ENCODE measurements at places on chromosomes 2 and 18.
A peak's percentile ranks its signal among the peaks of the same experiment; 100 is the strongest.

GRCh38 chr18:5630057-5630899 lies 86.5 kb upstream of the EPB41L3 start:
- DNase-seq = no peak

GRCh38 chr2:228652366-228652765 lies 470.9 kb upstream of the SPHKAP start:
- no peak for DNase-seq

DNA sequence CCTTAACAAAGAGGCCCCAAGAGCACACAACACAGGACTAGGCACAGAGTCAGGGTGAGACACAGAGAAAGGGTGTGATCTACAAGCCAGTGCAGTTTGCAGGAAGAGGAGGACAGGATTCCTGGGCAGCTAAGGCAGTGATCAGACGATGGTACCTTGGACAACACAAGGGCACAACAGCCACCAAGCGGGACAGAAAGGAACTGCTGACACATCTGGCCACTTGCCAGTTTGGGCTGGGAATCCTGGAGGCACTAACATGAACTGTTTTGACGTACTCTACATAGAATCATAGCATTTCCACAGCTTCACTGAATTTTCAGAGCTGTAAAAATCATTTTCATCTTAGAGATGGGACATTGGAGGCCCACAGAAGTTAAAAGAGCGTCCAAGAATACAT lies 221.5 kb upstream of the SLC35G4 start:
- no peak for DNase-seq

- no peak for DNase-seq
These were observed 129.8 kb upstream of the SEC11C start for GRCh38 chr18:59009846-59010245.

- DNase-seq = no peak
These were observed 38.4 kb downstream of the EIF4E2 start for GRCh38 chr2:232588680-232589585.

DNA sequence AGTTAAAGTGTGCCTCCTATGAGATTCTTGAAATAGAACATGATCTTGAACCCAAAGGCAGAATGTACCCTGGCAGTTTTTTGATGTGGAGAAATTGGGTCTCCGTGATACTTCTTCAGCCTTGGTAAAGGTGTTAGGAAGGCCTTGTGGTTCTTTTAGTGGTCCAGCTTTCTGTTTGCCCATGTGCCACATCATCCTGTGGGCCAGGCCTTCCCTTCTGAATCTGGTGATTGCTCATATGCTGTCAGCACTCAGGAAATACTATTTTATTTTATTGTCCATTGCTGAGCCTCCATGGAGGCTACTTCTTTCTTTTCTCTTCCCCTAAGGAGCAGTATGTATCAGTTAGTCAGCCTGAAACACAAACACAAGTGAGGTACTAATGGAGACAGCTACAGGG lies 52.9 kb downstream of the CCDC141 start:
- no peak for DNase-seq

GRCh38 chr2:206442833-206443734 lies at the start of gene ADAM23:
TSS of gene ADAM23 (plus strand) at chr2:206443532. CDS start at chr2:206443867, 335 bp downstream.
- DNase-seq = peak; percentile 17

DNA sequence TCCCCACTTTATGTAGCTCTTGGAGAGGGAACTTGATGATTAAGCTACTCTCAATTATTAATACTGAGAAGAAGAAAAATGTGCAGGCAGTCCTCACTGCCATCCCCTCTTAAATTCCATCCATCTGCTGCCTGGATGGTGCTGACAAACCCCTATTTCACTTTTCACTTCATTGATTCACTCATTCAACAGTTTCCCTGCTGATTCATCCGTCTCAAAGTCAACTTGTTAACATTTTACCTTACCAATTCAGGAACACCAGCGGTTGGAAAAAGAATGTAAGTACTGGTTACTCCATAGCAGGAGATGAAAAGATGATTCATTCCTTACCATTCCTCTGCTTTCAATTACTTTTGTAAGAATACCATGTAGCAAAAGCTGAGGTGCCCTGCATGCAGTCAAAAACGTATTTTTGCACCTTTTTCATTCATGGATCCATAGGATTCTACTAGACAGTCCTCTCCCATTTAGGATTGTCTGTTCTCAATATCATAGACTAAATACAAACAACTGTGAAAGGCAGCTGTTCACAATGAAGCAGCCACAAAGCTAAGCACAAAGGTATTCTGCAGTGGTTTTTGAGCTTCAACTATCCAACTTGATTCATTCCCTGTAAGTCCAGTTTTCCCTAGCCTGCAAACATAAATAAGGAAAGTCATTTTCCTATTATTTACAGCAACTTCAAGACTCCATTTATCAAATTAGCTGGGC lies 262.0 kb downstream of the MREG start:
- no peak for DNase-seq

GRCh38 chr18:24548583-24548982 lies 88.1 kb downstream of the HRH4 start:
- DNase-seq = no peak

- no peak for DNase-seq
These were observed 269.8 kb downstream of the KLHL29 start for GRCh38 chr2:23654756-23655155.

GRCh38 chr2:1633092-1633671 lies 111.1 kb downstream of the PXDN start:
- DNase-seq = no peak

- no peak for DNase-seq
These were observed 703.6 kb downstream of the CPS1 start for GRCh38 chr2:211259831-211260476.

- DNase-seq = no peak
These were observed 1355.5 kb downstream of the SUCLG1 start for GRCh38 chr2:83103613-83104012.

GRCh38 chr18:21484851-21485636 lies 115.5 kb downstream of the ESCO1 start:
- DNase-seq = no peak

- no peak for DNase-seq
These were observed 228.0 kb upstream of the SLC14A2 start for GRCh38 chr18:45387229-45387628.

- DNase-seq = no peak
These were observed 5.4 kb downstream of the LBH start for GRCh38 chr2:30236591-30237238.

DNA sequence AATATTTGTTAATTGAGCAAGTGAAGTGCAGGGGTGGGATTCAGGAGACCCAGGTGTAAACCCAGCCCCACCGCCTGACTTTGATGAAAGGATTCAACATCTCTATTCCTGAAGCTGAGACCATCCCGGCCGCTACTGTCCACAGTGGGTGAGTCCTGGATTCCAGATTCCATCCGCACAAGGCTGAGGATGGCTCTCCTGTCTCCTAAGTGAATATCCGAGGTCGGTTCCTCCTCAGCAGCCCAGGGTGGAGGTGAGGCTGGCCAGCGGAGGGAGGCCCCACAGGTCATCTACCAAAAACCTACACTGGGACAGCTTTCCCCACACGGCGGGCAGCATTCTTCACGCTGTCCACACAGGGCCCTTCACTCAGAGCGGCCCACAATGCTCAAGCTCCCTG lies 57.6 kb downstream of the ACKR3 start:
- DNase-seq = no peak

DNA sequence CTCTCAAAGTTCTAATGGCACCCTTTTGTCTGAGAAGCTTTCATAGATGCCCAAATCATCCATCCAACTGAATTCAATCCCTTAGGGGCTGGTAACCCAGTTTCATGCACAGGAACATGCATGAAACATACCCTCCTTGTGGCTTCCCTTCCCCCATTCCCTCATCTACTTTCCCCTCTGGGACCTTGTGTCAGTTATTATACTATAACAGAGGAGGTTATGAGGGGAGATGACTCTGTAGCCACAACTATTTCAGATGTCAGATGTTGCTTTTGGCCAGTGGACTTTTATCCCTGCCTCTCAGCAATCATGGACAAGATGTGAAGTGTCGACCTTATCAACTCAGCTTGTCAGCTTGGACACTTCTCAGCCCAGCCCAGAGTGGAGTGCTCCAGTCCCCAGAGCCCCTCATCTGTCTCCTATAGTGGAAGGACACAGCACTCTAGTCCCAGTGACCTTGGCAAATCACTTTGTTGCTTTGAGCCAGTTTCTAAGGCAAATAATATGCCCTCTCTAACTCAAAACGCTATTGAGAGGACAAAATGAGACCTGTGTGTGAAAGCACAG lies 8.4 kb downstream of the DHRS9 start:
- no peak for DNase-seq

GRCh38 chr18:13436576-13436975 lies 218.0 kb downstream of the LDLRAD4 start:
- peak; percentile 35 for DNase-seq

DNA sequence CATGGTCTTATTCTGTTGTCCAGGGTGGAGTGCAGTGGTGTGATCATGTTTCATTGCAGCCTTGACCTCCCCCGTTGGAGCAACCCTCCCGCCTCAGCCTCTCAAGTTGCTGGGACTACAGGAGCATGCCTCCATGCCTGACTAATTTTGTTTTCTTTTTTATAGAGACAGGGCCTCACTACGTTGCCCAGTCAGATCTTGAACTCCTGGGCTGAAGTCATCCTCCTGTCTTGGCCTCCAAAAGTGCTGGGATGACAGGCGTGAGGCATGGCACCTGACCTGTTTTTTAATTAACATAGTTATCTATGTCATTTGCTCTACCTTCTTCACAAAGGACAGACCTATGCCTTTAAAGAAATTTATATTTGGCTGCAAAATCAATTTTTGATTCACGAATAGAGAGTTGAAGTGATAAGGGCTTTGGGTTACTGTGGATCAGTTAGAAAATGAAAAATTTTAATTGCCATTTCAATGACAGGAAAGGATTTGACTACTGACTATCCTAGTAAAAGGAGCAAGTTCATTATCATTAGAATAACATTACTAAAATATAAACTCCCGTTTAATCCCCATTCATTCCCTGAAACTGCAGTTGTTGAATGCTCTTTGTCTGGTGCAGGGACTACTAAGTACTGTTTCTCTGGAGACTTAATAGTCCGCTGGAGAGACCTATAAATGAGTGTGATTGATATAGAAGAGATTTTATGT lies 3.7 kb downstream of the RNF138 start:
- DNase-seq = no peak

DNA sequence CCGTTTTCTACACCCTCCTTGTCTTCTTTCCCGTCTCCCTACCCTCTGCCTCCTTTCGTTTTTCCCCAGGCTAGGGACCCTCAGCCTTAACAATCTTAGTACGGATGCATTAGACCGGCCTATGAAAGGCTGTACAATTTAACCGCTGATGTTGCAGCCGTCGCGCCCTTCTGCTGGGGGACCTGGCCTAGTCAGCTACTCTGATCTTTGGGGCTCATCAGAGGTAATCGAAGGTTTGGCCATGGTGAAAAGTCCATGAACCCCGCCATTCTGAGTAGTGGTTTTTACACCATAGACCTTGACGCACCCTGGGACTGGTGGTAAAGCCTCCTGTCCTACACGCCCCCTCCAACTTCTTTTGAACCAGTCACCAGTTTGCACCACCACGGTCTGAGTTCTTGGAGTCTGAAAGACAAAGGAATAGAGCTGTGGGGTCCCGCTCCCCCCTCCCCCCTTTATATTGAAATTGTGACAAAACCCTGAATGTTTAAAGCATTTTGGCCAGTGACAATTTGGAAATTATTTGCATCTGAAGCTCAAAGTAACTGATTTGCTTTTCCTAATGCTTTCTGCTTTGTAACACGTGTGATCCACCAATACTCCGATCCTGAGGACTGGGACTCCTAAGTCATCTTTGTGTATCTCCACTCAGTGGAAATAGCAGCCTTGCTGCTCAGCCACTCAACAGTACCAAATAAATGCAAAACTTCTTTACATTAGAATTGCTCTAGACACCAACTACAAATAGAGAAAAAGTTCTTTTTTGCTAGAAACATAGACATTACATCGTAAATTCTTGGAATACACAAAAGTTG lies 642 bp upstream of the SRSF7 start:
- no peak for DNase-seq

DNA sequence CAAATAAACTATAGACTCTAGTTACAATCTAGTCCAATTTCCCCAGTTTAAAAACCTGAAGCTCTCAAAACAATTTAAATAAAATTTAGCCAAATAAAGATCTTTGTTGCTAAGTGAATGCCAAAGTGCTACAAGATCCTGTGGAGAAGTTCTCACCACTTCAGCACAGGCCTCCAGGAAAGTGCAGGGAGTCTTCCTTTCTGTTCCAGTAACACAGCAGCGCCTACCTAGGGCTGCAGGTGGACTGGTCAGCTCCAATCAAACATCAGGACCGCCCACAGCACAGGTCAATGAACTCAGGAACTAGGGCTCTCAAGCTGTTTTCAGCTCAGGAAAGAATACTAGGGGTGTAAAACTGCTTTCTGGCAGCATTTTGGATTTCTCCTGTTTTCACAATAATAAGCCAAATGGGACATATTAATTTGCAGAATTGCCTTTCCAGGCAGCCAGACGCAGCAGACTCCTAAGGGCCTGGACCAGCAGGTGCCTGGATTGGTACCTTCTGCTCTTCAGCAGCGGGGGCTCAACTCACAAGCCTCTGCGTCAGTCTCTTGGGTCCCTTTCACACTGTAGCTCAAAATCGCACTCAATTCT lies 1.5 kb downstream of the FAM110C start:
- DNase-seq = no peak

GRCh38 chr18:60649107-60649506 lies 276.5 kb upstream of the MC4R start:
- DNase-seq = no peak

- no peak for DNase-seq
These were observed at the start of gene DYTN for GRCh38 chr2:206718296-206718695. TSS of gene DYTN (minus strand) at chr2:206718396. CDS start at chr2:206718279, 117 bp downstream.

DNA sequence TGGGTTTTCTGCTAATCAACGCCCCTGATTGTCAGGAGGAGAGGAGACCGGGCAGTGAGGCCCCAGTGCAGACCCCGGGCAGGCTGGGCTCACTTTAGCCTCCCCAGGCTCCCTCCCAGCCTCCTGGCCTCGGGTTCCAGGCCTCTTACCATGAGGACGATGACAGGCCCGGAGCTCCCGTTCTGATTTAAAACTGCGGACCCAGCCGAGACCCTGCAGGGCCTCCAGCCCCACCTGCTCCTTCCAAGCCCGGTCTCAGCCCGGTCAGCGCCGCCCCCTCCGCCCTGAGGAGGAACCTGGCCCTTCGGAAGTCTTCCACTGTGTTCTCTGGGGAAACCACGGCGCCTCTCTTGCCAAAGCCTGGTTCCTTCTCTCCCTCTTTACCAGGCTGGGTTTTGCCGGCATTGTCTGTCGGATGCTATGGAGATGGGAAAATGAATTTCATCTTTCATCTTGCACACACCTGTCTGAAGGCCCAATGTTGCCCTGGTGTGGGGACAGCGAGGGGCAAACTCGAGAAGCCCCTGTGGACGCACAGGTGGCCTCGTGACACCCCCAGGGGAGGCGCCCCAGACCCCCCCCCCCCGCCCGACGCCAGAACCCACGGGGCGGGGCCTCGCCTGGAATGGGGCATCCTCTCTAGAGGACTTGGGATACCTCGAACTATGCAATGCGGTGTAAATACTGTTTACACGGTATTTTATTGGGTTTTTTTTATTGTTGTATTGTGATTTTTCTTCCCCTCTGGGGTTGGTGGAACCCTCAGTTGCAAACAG lies 37.7 kb upstream of the CTDP1 start:
- no peak for DNase-seq

DNA sequence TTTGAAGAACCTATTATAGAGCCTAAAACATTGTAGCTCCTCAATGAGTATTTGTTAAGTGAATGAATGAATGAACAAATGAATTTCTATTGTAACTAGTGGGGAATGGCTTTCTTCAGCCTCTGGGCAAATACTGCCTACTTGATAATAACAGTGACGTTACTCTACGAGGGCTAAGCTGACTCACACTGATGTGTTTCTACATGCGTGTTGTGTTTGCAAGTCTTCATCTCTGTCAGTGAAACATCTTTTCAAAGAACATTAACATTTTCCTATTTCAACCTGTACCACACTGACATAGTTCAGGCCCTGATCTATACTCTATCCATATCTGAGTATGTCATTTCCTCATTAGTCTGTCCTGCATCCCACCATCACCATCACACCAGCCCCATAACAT lies 319.9 kb upstream of the ACVR2A start:
- DNase-seq = no peak
